CD4-positive, alpha-beta T cell treated with Interleukin-15 for 1 hour (primary cell): ENCODE measurements at places on chromosomes 2 and 18.

DNA sequence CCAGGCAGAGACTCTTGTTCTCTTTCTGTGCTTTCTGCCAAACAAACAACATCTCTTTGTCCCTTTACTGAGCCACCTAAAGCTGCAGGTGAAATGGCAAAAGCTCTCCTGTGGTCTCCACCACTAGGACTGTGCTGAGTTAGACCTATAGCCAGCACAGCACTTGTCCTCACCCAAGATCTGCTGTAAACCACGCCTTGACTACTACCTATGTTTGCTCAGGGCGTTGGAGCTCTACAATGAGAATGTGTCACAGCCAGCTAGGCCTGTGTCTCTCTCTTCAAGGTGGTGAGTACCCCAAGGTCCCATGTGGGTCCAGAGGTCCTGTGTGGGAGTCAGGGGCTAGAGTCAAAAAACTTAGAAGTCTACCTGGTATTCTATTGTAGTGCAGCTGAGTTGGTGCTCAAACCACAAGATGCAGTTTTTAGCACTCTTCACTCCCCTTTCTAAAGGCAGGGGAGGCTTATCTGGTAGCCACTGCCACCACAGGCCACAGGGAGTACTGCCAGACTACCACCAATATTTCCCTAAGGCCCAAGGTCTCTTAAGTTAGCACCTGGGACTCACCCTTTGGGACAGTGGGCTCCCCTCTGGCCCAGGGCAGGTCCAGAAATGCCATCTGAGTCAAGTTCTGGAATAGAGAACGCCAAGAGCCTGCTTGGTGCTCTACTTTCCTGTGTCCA is 96.8 kb upstream of the RPRM start:
- DNase-seq, result no peak

DNA sequence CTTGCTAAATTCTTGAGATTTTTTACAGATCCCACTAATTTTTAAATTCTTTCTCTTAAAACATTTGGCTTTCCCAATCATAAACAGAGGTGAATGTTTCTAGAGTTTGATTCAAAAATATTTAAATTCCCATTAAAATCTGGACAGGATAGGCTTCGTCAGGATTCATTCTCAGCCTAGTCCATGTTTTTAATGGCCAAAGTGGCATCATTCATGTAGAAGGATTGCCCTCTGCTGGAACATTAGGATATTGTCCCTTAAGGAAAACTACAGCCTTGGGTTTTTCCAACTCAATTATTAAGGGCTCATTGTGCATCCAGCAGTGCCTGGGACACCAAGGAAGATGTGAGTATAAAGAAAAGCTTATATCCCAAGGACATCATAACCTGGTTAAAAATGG is 71.7 kb downstream of the TPGS2 start:
- no peak for DNase-seq

GRCh38 chr2:197137826-197138477 is 172.6 kb downstream of the ANKRD44 start:
- no peak for DNase-seq

GRCh38 chr2:223465793-223466192 is 136.4 kb downstream of the SCG2 start:
- DNase-seq, result peak; percentile 70

- no peak for DNase-seq
These were observed 90.1 kb downstream of the DOK6 start for GRCh38 chr18:69490813-69491212.

- no peak for DNase-seq
These were observed 12.0 kb downstream of the SFTPB start for GRCh38 chr2:85655961-85656417.

- no peak for DNase-seq
These were observed 277.1 kb upstream of the CCDC68 start for GRCh38 chr18:55236150-55236931.

- DNase-seq, result no peak
These were observed 188.6 kb downstream of the ARL4C start for GRCh38 chr2:234308073-234308812.

DNA sequence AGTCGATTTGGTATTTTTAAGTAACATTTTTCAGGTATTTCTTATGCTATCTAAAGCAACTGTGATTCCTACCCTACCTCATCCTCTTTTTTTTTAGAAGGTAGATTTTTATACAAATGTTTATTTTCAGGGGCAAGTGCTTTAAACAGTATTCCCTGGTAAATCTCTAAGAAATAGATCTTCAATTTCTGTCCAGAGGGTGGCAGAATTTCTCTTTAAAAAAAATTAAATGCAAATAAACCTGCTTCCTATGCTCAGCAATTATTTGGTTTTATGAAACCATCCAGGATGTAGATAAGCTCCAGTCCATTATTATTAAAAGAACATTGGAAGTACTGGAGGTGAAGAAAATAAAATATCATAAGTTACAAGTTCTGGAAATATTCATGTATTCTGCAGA is 191.9 kb downstream of the MYO3B start:
- no peak for DNase-seq

GRCh38 chr2:69762513-69763494 is 20.9 kb downstream of the ANXA4 start:
- no peak for DNase-seq

GRCh38 chr2:63399156-63399555 is 189.1 kb downstream of the WDPCP start:
- DNase-seq, result no peak

DNA sequence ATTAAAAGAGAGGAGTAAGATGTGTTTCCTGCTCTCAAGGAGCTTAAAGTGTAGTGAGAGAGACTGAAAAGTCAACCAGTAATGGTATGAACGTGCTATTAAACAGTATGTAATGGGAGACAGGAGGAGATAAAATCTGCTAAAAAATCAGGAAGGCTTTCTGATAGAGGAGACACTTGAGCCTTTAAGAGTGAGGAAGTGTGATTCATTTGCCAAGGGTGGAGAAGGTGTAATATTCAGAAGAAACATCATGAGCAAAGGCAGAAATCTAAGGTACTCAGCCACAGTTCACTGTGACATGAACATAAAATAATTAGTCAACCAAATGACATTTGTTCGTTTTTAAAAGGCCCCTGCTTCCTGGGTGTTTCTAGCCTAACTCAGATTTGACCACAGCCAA is 137.8 kb upstream of the SKOR2 start:
- DNase-seq, result no peak

DNA sequence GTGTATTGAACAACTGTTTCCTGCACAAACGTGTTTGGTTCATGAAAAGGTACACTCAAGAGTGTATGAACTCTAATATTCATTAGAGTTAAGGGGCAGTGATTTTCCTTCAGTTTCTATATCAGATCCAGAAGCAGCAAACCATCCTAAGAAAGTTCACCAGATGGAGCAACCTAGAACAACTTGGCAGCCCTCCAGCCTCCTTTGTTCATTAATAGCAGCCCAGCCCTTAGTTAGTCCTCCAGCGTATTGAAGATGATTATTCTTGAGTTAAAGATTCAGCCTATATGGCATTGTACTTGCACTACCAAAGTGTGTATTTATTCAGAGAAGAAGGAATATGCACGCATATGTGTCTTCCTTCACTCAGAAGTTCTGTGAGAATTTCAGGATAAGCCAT is 365.5 kb downstream of the SETBP1 start:
- DNase-seq, result no peak

- no peak for DNase-seq
These were observed 488.7 kb upstream of the ID2 start for GRCh38 chr2:8193146-8193545.

- DNase-seq, result peak; percentile 40
These were observed 20.0 kb downstream of the SETBP1 start for GRCh38 chr18:44700652-44701051.

- DNase-seq, result no peak
These were observed 8.0 kb upstream of the PTPN4 start for GRCh38 chr2:119751706-119752105.

DNA sequence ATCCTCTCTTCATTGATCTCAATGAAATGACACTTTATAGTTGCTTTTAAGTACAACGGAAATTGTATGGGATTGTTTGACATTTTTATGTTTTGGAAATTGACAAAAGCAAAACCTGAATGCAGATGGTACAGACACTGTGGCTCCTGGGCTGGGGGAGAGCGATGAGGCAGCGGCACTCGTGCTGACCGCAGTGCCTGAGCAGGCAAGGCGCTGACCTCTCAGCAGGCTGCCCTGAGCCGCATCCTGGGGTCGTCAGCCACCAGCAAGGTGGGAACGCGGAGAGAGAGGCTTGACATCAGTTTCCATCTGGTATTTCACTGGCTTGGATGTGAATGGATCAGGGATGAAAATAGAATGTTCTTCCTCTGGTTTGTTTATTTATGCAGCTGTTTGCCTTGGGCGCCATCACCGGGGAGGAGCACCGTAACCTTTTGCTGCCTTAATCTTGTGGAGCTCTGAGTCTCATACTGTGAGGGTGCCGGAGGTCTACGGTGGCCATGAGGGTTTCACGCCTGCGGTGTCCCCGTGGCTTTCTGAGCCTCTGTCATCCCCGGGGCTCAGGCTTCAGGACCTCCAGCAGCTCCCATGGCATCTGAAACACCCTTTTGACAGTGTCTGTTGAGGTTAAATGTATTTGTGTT is 94.8 kb upstream of the TPO start:
- no peak for DNase-seq

GRCh38 chr2:230912046-230912445 is 13.0 kb downstream of the GPR55 start:
- DNase-seq, result no peak

GRCh38 chr2:216416571-216417307 is 4.5 kb downstream of the SMARCAL1 start:
- DNase-seq, result no peak

GRCh38 chr2:173204316-173204715 is 128.7 kb downstream of the MAP3K20 start:
- DNase-seq, result no peak

DNA sequence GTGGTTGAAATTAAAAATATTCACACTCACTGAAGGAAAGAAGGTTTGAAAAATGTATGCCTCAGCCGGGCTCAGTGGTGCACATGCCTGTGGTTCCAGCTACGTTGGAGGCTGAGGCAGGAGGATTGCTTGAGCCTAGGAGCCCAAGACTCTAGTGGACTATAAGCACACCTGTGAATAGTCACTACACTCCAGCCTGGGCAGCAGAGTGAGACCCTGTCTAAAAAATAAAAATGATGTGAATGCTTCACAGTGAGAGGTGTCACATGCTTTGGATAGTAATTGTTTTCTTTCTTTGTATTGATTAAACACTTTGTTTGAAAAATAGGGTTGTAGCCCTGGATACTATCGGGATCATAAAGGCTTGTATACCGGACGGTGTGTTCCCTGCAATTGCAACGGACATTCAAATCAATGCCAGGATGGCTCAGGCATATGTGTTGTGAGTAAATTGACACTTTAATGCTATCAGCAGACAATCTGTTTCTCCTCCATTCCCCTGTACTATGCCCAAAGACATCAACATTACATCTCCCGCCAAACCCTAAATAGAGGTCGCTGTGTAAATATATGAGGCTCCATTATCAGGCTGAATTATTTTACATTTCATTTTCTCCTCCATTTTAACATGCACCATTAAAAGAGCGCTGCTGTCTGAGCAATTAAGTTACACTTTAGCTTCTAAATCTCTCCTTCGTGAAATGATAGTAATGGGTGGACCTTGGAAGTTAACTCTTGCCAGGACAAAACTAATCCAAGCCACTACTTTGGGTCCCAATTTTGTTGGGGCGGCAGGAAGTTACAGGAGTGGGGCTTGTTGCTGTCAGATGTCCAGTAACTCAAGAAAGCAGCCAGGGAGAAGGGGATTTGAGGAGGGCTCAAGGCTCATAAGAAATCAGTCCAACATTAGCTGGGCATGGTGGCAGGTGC is 138.3 kb upstream of the TTC39C start:
- no peak for DNase-seq

DNA sequence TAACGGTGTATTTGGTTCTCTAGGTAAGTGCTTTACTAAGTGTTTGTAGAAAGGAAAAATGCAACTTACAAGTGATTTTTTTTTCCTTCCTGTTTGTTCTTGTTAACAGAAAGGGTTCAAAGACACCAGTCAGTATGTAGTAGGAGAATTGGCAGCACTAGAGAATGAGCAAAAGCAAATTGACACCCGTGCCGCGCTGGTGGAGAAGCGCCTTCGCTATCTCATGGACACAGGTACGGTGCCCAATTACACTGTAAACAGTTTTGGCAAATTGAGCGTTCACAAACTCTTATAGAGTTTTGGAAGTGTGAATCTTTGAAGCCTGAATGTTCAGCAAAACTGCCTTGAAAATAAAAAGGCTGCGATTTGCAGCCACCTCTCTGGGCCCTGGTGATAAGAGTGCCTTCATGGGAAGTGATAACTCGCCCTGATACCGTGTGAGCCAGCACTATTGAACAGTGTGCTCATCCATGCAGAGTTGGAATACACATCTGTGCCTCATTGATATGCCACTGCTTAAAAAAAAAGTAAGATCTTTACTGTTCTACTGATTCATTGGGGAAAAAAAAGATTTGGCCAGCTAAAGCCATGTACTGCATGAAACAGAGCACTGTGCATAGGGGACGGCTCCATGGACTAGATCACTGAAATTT is 54.0 kb upstream of the OTX1 start:
- no peak for DNase-seq

GRCh38 chr2:101399021-101399799 is 11.9 kb upstream of the CREG2 start:
- no peak for DNase-seq

DNA sequence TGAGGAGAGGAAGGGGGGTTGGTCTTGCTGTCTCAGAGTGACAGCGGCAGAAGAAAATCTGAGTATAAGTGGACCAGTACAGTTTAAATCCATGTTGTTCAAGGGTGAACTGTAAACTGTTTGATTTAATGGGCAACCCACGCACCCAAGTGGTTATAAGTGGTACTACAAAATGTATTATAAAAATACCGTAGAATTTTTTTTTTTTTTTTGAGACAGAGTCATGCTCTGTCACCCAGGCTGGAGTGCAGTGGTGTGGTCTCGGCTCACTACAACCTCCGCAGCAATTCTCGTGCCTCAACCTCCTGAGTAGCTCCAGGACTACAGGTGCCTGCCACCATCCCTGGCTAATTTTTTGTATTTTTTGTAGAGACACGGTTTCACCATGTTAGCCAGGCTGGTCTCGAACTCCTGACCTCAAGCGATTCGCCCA is 2.1 kb upstream of the CHCHD5 start:
- DNase-seq, result peak; percentile 20

DNA sequence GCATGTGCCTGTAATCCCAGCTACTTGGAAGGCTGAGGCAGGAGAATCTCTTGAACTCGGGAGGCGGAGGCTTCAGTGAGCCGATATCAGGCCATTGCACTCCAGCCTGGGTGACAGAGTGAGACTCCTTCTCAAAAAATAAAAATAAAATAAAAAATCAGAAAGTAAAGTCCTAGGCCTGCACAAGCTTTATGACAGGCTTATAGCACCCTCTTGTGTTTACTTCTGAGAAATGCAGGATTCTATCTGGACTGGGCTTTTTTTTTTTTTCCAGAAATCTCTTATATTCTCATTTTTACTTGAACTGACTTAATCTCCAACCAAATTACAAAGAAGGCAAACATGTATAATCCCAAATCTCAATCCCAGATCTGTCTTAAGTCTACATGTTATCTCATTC is 26.1 kb upstream of the REG3G start:
- DNase-seq, result no peak

DNA sequence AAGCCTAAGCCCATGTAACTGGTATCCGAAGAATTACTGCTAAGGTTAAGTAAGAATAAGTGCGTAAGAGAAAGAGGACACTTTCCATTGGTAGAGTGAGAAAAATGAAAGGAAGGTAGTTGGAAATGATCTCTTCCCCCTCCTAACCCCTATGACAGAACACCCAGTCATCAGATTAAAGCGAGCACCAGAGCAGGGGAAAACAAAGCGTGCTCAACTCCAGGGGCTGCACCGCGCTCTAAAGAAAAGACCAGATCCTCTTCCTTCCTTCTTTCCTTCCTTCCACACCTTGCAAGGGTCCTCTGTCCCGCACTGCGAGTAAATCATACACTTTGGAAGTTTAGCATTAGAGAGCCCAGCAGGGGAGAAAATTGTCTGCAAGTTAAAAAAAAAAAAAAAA is 971 bp upstream of the CDH7 start:
- no peak for DNase-seq
